ENCODE measurements at places on chromosomes 1 and 21.

DNA sequence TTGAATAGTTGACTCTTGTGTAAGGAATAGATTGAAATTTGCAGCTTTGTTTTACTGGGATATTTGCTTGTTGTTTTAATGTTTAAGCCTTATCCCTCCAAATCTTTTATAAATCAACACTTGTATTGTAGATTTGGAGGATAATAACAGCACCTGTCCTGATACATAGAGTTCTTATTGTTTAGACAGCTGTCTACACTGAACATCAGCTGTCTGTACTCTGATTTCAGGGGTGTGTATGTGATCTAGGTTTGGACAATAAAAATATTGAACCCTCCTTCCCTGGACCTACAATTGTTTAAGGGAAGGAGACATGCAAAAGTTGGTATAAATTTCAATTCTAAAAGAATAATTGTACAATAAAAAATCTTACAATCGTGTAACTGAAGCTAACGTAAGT lies 48.3 kb upstream of the DPH5 start:
- DNase-seq, result no peak

GRCh38 chr1:234643111-234643849 lies 33.3 kb upstream of the IRF2BP2 start:
- no peak for DNase-seq

GRCh38 chr1:181021811-181022434 lies 747 bp downstream of the STX6 start:
- peak; percentile 39 for DNase-seq

DNA sequence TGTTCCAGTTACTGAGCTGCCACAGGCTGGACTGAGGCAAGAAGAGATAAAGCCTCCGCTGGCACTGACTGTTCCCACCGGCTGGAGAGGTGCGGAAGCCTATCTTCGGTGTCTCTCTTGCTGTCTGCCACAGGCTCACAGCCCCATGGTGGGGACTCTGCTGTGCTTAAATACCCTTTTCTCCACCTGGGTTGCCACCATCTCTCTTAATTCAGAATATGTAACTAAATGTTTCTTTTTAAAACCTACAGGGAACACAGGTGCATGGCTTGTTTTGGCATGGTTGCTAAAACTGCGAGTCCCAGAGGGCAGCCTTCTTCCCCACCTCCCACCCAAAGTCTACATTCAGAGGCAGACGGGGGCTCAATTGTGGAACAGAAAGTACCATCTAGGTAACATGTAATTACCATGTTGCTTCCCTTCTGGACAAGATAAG lies 8.1 kb upstream of the LBR start:
- no peak for DNase-seq

- no peak for DNase-seq
Measured at GRCh38 chr1:51506537-51506936, 12.5 kb downstream of the EPS15 start.

GRCh38 chr21:44293551-44294231 lies 6.2 kb upstream of the PFKL start:
- no peak for DNase-seq

DNA sequence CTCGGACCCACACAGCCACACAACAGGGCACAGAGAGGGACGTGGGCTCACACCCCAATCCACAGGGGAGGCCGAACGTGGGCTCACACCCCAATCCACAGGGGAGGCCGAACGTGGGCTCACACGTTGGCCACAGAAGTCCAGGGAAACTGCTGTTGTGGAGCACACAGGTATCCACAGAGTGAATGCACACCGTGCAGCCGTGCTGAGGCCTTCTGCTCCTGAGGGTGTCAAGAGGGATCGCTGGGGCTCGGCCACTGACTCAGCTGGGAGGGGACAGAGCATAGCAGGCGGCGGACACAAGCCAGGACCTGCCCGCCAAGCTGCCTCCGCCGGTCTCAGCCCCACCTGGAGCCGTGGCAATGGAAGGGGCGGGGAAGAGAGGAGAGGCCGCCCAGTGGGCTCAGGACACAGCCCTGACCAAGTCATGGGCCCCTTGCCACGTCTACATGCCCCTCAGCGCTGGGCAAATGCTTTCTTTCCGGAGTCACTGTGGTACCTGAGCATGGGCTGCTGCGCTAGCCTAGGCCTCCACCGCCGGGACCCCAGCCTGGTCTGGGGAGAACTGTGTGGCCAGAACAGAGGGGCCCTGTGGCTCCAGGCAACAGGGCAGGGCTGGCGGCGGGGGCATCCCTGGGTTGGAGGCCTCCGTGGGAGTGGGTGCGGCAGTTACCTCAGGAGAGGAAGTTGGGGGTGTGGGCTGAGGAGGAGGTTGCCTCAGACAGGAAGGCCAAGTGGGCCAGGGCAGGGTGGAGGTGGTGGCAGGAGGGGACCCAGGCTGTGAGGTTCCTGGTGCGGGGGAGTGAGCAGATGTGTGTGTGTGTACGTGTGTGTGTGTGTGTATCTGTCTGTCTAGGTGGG lies 1.2 kb downstream of the SYTL1 start:
- peak; percentile 60 for DNase-seq

DNA sequence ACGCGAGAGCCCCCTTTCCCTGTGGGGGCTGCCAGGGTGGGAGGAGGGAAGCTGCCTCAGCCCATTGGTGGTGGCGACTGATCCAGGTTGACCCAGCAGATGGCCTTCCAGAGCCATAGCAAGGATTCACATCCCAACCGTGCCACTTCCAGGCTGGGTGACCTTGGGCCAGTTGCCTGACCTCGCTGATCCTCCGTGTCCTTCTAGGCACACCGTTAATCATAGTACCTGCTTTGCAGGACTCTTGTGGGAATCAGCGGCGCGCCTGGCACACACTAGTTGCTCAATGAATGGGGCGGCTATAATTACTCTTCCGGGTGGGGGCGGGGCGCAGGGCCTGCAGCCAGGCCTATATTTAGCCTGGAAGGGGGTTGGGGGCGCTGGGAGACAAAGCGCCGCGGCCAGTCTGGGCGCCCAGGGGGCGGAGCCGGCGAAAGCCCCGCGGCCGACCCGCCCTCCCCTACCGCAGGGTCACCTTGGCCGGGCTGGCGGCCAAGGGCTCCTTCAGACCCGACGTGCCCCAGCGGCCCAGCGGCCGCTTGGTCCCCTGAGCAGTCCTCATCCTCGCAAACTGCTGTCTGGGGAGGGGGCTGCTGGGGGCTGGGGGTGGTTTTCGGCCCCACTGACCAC lies 5.1 kb downstream of the HSPB7 start:
- DNase-seq, result no peak

DNA sequence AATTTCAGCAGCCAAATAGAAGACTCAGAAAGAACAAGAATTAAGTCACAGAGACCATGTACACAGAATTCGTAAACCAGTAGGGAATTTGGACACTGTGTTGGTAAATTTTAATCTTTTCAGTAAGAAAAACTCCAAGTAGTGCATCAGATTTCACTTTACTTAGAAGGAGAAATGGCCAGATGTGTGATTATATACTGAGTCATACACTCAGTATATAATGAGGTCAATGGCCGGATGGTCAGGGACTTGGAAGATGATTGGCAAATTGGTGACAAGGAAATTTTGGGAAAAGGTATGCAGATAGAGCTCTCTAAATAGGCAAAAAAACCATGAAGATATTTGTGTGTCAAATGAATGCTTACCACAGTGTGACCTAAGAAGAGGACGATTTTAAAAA lies 399.8 kb upstream of the LRRC7 start:
- no peak for DNase-seq

DNA sequence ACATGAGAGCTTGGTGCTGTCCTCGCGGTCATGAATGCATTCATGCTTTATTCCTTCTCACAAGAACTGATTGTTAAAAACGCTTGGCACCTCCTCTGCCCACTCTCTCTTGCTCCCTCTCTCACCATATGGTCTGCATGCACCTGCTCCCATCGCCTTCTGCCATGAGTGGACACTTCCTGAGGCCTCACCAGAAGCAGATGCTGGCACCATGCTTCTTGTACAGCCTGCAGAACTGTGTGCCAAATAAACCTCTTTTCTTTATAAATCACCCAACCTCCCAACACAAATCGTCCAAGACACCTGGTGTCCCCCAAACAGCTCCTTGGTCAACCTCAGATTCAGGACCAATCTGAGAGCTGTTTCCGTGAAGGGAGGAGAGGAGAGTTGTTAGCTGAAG lies 43.3 kb upstream of the PCBP3 start:
- no peak for DNase-seq

DNA sequence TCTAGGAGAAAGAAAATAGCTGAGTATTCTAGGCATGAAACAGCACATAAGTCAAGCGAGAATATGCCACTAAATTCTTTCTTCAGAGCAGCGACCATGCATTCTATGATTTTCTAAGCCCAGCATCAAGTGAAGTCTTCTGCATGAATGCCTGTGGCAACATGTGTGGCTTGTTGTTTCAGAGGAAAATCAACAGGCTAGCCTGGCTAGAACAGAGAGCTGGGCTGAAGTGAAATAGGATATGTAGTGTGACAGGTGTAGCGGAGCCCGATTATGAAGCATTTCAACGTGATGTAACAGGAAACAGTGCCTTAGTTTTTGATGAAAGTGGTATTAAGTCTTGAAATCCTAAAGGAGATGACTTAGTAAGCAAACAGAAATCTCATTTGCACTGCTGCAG lies 7.0 kb downstream of the CSDE1 start:
- DNase-seq, result no peak

- DNase-seq, result no peak
Measured at GRCh38 chr1:98697781-98698180, 36.3 kb downstream of the SNX7 start.

DNA sequence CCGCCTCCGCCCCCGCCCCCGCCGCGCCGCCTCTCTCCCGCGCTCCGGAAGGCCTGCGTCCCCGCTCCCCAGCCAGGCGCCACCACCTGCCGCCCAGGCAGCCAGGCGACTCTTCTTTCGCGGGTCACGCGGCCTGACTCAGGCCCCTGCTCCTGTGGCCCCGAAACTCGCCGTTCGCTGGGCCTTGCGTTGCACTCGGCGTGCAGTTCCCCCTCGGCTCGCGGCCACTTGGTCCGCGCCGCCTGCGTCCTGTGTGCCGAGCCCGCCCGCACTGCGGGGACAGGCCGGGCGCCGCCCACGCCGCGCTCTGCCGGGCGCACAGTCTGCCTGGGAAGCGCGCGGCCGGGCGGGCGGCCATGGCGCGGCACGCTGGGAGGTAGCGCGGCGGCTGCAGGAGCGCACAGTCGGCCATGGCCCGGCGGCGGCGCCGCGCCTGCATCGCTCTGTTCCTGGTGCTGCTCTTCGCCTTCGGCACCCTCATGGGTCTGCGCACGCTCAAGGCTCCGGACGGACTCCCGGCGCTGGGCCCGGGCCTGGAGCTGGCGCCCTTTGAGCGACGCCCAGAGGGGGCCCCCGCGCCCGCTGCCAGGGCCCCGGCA lies at the start of gene MANEAL:
TSS of gene MANEAL (plus strand) at position 75 of the 599 bp plus-strand sequence. CDS start at position 411, 336 bp downstream.
- no peak for DNase-seq

DNA sequence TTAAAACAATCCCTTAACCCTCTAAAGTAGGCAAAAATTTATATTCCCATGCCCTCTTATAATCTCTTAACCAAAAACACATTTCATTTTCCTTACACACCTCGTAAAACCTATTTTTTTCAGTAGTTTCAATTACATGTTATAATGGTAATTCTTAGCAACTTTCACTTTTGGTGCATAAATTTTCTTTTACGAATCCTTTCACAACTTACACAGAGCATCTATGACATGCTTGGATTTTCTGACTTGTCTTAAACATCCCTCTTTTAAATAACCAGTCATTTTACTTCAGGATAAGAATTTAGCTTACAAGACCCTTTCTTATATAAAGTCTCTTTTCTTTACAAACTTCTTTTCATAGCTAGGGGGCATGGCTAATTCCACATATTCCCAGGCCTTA lies 8.9 kb upstream of the MRPL55 start:
- no peak for DNase-seq

GRCh38 chr1:183593356-183593755 lies 3.1 kb upstream of the NCF2 start:
- DNase-seq, result no peak

DNA sequence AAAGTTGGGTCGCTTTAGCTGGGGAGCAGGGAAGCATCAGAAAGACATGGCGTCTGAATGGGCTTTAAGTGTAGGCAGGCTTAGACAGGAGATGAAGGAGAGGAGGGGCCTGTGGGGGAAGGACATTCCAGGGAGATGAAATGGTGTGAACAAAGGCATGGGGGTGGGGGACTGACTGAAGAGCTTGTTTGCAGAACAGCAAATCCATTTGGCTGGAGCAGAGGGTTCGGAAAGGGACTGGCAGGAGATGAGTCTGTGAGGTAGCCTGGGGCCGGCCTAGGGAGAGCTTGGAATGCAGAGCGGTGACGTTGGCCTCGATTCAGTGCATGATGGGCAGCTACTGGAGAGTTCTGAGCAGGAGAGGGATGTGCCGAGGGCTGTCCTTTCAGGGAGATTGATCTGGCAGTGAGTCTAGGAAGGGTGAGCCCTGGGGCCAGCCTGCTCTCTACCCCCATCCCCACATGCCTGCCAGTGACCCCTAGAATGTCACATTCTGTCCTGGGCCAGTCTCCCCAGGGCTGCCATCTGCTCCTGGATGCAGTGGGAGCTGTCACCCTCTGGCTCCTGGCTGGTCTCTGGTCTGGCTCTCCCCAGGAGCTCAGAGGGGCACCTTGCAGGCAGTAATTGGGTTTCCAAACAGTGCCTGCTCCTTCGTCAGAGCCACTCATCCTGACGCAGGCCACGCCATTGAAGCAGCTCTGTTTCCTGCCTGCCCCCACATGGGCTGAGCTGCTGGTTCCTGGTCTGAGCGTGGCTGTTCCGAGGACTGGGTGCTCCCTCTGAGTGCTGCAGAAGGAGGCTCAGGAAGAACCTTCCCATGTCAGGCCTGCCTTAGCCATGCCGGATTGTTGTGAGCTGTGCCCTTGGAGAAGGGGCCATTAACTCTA lies 22.3 kb upstream of the TMEM222 start:
- no peak for DNase-seq

DNA sequence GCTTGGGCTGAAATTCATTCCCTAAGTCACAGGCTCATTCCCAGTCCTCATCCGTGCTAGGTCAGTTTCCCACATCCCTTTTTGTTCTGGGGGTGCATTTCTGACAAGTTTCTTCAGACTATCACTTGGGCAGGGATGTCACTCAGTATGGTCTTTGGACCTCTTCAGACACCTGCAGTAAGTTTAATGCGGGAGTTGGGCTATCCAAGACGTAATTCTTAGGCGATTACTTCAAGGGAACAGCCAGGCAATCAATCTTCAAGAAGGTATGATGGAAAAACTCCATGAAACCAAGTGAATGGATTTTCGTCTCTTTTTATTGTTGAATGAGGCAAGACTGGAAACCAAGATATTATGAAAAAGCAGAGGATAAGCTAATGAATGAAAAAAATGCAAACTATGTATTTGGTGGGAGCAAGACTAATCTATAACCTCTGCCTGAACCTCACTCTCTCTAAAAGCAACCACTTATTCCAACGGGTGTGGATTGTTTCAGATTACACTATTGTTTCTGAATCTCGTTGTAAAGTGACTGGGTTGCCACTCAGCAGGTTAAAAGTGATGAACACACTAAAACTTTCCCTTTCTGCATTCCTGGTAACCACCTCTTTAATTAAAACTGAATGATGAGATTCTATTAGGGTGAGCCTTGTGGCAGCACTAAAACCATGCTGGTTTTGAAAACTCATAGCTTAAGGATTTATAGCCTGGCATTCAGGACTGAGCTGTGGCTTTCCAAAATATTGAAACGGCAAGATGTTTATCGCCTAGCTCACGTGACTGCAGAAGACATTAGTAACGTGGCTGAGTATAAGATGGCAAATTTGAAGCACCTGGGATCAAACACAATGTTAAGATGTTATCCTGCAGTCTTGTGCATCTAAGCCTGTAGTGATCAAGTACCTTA lies 1.1 kb downstream of the RASAL2 start:
- no peak for DNase-seq
